AG09319 (cell line): ENCODE measurements at places on chromosomes 7 and 10.

DNA sequence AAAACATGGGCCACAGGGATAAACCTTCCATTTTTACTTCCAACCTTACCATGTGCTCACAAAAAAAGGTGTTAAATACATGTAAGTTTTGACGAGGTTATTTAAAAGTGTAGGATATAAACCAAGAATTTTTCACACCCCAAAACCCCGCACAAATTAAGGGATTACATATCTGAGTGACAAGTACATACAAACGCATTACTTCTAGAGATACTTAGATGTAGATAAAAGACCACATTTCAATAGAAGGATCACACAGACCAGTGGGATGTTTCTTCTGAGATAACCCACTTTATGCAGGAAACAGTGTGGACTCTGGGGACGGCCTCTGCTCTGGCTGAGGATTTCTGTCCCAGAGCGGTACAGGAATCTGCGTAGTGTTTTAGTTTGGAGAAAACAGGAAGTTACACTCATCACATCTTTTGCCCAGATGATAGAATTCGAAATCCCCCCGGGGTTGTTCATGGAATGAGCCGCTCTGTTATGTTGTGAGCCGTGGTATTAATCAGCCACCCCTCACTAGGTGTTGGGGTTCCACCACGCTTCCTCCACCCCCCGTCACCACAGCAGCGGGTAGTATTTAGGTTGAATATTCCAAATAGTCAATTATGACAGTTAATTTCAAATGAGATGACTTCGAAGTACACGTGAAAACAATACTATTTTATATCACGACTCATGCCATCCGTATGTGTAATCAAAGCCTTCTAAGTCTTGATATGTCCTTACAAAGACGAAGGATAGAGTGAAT, 1.3 kb upstream of the CUL1 start:
- no peak for DNase-seq

DNA sequence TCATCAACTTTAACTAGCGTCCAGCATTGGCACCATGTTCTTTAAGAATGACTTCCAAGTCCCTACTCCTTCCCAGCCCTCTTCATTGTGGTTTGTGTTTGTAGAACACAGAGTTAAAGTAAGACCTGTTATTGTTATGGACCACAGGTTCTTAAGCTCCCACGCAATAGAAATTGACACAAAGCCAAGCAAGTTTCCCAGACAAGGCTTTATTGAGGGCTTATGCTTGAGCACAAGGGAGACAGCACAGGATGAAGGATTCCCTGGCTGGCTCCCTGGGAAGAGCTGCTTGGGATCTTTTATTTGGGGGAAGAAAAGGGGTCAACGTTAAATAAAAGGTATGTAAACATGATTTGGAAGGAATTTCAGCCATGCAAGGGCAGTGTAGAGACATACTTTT, 44.3 kb upstream of the PRKCQ start:
- no peak for DNase-seq

GRCh38 chr10:101450277-101451080, 96.5 kb downstream of the BTRC start:
- DNase-seq: no peak

DNA sequence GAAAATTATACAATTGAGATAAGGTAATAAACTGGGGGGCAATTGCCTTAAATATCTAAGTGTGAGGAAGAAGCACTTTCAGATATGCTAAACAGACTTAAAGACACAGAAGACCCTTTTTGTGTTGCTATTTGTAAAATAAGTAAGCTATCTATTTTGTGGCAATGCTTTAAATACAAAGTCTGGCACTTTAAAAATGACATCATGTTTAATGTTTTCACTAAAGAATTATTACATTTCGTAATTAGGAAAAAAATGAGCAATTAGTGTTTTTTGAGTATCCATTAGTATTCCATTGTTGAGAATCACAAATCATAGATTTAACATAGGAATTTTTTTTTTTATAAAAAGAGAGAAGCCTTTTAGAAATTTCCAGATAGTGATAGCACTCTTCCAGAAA, 2.1 kb downstream of the CREB5 start:
- no peak for DNase-seq

DNA sequence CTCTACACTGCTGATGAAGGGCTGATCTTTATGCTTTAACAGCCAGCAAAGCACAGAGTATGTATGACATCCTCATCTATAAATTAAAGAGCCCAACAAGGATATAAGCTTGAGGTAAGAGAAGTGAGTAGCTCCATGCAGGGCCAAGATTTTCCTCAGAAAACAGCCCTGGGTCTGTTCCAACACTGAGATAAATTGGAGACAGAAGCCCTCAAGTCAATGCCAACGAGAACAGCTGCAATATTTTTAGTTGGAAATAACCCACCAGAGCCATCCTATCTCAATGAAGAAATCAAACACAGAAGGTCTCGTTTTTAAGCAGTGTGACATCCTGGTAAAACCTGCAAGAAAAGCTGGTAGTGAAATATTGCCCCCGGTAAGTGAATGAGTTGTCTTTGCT, 297.0 kb upstream of the AUTS2 start:
- DNase-seq: no peak

DNA sequence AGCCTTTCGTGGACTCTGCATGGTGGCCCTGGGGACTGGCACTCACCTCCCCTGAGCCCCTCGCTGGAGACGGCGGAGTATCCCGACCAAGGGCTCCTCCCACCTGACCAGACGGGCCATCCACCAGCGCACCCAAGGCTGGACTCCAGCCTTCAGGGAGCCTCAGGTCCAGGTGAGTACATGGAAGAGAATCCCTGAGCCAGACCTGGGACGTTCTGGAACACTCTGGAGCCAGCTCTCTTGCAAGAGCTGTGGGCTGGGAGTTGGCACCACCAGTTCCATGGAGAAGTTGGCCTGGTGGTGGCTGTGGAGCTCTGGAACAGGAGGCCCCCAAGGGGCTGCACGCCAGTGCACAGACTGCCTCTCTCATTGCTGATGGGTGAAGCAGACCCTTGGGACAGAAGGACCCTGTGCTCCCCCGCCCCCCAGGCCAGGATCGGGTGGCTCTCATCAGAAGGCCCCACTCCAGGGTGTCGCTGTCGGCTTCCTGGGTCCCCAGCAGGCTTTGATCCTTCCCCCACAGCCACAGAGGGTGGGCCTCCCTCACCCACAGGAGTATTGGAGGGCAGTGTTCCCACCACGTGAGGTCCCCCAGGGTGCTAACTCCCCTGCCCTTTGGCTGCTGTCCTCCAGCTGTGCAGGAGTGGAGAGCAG, 189.9 kb downstream of the EBF3 start:
- DNase-seq: no peak

GRCh38 chr10:130770018-130770630, 541.4 kb downstream of the TCERG1L start:
- no peak for DNase-seq

DNA sequence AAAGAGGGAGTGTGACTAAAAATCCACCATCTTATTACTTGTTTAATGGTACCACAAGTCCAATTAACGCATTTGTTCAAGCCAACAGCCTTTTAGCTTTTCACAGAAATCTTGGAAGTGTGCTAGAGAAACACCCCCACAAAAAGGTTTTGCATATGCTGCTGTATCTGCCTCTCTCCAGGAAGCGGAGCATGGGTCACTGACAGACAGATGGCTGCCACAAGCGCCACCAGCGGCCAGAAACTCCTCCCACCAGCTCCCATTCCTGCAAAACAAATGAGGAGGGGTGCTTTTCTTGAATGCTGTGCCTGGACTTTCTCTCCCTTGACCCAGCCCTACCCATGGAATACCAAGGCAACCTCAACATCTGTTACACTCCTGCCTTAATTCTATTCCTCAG, 176.3 kb upstream of the LRGUK start:
- no peak for DNase-seq

- no peak for DNase-seq
Measured at GRCh38 chr10:75048669-75049098, 62.8 kb upstream of the SAMD8 start.

- DNase-seq: no peak
Measured at GRCh38 chr7:155009570-155010157, 6.7 kb upstream of the PAXIP1 start.

- no peak for DNase-seq
Measured at GRCh38 chr7:98869597-98870120, at the start of gene TMEM130. Gene TMEM130 (minus strand): TSS chr7:98870014. CDS start chr7:98869861, 153 bp downstream.

DNA sequence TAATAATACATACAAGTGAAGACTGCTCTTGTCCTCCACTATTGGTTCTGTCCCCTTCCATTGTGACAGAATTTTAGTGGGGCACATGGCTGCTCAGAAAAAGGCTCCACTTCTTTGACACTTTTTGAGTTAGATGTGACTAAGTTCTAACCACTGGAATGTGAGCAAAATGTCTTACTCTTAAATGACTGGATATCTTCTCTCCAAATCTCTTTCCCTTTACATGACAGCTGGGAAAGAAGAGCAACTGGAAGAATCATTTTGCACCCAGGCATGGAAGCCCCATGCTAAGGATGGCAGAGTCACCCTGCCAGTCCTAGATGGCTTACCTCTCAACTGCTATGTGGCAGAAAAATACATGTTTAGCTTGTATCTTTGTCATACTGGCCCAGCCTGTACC, 97.7 kb downstream of the CACNA2D1 start:
- no peak for DNase-seq

DNA sequence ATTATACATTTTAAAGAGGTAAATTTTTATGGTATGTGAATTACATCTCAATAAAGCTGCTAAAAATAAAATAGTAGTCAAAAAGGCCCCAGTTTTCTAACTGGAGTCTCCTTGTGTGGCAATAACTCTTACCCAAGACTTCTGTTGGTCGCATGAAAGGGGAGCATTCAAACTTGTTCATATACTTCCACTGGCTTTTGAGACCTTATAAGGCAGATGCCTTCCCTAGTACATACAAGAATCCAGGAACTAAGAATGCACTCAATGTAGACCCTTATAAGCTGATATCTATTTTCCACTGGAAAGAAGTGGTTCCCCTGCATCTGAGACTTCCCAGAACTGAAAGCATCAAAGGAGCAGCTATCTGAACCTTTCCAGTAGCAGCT, 13.0 kb downstream of the BCAP29 start:
- DNase-seq: no peak

DNA sequence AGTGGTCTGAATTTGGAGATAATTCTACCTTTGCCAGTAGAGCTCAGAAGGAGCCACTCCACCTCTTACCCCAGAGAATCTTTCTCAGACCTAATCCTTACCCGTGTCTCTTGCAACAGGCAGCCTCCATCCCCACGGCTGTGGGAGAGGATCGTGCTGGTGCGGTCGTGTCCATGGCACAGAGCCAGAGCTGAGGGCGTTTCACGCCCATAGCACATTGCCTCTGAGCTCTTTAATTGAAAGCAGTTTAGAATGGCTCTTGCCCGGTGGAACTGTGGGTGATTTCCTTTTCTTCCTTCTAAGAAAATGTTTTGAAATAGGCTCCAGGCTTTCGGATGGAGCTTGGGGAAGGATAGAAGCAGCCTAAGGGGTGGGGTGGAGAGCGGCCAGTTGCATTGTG, 41.5 kb downstream of the PRF1 start:
- peak; percentile 47 for DNase-seq

GRCh38 chr10:43076876-43077420, at the start of gene RET:
Gene RET (plus strand): TSS chr10:43077069. CDS start chr10:43077259, 190 bp downstream.
- no peak for DNase-seq

DNA sequence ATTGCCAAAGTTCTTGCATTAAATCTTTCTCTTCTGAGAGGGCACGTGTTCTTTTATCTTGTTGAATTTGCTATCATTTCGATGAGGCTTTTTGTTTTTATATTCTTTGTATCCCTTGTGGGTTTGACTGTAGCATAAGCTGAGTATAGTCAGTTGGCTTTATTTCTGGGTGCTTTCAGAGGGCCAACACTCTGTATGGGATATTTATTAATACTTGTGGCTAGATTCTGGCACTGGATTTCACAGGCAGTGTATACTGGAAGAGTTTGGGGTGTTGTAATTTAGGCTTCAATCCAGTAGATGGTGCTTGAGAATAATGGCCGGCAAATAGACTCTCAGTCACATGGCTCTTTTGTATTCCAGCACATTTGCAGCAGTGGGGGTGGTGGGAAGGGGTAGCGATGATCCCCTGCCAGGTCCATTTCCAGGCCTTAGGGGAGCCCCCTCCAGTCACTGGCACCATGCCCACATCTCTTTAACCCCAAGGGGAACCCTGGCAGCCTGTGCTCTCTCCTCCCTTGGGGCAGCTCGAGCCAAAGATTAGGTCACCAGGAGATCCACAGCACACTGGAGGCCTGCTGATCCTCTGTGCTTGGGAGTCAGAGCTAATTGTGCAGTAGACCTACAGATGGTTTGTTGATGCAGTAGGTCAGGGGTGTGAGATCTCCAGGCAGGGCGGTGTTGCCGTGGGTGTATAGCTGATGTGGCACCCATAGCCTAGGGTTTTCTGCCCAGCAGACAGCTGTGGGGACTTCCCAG, 81.8 kb downstream of the PTPN20 start:
- peak; percentile 14 for DNase-seq

GRCh38 chr7:82263920-82264782, 179.4 kb downstream of the CACNA2D1 start:
- no peak for DNase-seq

DNA sequence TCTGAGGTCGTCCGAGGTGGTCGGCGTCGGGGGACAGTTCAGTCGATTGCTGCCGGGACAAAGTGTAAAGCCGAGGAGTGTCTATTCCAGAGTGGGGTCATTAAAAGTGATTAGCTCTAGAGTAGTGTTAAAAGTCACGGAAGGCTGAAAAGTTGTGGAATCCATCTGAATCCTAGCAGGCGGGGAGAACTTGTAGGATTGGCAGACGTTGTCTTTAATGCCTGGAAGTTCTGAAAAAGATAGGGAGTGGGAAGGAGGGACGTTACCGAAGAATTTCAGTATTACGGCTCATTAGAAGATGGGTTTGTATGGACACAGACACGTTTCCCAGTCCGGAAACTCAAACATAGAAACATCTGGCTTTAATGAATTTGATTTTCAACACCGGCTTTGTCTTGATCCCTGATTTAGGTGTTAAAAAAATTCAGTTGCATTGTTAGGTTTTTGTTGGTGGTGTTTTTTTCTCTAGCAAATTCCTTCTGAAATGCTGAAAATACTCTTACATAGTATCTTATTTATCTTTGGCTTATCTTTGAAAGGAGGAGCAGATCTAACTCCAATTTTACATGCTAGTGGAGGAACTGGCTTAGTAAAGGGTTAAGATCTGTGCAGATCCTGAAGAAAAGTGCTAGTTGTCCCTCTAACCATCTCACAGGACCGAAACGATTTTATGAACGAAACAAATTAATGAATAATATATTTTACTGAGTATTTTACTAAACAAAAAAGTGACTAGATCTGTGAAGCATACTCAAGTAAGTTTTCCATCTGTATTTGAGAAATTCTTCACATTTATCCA, 900 bp downstream of the MKLN1 start:
- peak; percentile 3 for DNase-seq

GRCh38 chr7:41696323-41696916, 6.5 kb downstream of the INHBA start:
- no peak for DNase-seq
